ENCODE measurements at places on chromosomes 11 and 22.

GRCh38 chr22:40007853-40008710 is 13.3 kb downstream of the FAM83F start:
- no peak for DNase-seq

- no peak for DNase-seq
These were observed 3.4 kb downstream of the OLFML1 start for GRCh38 chr11:7488681-7489080.

GRCh38 chr11:27440090-27440489 is 32.5 kb downstream of the LGR4 start:
- DNase-seq = no peak

DNA sequence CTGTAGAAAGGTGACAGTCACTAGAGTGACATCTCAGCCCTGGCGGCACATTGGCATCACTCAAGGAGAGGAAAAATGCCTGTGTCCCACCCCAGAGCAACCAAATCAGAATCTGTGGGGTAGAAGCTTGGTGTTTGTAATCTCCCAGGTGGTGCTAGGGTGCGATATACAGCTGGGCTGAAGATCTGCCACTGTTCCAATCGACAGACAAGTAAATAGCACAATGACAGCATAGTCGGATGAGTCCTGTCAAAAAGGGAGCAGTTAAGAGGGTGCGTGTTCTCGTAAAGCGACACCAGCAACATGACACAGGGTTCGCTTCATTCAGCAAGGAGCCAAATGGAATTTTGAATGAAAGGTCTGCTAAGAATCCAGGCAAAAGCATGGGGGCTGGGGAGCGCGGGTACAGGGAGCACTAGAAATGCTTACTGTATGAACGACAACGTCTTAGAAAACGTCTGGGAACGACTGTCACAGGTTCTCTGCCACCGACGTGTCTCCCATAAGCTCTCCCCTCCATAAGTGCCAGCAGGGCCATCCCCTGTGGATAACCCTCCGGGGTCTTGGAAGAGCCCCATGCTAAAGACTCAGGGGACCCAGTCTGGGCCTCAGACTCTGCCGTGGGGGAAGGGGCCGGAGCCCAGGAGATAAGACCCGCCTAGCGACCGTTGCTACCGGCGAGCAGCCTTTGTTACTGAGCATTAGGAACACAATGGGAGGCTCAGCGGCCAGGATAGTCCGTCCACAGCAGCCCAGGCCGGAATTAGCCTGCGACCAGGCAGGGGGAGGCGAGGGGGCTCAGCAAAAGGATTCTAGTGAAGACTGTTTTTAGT is 20.8 kb downstream of the ADA2 start:
- DNase-seq = no peak

DNA sequence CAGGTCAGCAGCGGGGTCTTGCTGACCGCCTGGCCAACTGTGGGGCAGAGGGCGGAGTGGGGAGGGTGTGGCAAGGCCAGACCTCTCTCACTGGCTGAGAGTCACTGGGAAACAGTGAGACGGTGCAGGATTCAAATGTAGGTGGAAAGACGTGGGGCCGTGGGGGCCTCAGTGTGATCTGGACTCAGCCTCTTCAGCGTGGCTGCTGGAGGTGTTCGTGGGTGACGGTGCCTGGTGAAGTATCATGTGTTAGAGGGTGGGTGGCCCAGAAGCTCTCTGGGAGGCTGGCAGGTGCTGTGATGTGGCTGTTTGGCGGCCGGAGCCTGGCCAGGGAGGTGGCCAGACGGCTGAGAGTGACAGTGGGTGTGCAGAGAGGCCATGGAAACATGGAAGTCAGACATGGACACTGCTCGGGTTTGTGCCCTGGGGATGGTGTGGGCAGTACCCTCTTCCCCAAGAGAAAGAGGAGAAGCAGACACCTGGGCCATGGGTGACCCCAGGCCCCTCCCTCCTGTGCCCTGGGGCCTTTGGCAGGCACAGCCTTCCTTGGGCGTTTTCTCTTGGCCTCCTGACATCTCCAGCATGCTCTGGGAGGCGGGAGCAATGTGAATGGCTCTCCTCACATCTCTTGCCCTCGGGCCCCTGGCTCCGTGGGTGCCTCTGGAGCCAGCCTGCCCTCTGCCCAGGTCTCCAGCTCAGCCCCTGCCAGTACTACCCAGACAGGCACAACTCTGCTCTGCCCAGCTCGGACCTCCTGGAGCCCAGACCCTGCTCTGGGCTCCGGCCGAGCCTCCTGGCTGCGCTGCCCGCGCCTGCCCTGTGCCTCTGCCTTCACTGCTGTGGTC is 10.1 kb upstream of the ACR start:
- DNase-seq = no peak

DNA sequence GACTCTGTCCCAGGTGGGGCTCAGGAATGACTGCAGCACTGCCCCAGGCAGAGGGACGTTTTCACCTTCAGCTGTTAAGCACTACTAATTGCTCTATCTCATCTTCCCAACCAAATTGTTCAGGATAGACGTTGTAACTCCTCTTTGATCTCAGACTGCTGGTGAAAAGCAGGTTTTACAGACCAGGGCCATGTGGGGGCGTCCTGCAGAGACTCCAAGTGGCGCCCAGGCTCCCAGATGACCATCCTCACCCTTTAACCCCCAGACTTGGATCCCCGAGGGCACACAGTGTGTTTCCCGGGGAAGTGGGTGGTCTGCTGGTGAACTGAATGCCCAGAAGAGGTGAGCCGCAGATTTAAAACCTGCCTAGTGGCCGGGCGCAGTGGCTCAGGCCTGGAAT is 23.9 kb downstream of the FADD start:
- DNase-seq = no peak

GRCh38 chr22:44254811-44255210 is 57.9 kb downstream of the SHISAL1 start:
- no peak for DNase-seq

DNA sequence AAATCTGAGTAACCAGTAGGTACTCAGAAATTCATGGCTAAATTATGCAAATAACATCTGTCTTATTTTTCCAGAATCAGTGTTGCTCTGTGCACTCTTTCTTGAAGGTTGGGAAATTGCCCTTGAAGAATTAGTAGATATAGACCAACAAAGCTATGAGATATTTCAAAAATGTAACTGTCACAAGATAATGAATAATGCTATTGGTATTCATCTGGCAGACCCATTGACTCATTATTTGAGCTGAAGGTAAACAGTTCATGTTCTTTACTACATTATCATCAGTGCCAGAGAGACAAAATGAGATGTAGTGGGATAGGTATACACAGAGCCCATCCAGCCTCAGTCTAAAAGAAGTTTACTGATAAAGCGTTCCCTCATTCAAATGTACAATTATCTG is 274.7 kb downstream of the CASP12 start:
- peak; percentile 27 for DNase-seq

GRCh38 chr11:123419731-123420452 is 10.2 kb upstream of the GRAMD1B start:
- no peak for DNase-seq

- peak; percentile 60 for DNase-seq
These were observed 15.1 kb downstream of the OR51E1 start for GRCh38 chr11:4658629-4659445.

GRCh38 chr11:94928117-94928990 is 45.0 kb downstream of the CWC15 start:
- DNase-seq = no peak

GRCh38 chr22:24265734-24266133 is 4.9 kb upstream of the SPECC1L start:
- no peak for DNase-seq

DNA sequence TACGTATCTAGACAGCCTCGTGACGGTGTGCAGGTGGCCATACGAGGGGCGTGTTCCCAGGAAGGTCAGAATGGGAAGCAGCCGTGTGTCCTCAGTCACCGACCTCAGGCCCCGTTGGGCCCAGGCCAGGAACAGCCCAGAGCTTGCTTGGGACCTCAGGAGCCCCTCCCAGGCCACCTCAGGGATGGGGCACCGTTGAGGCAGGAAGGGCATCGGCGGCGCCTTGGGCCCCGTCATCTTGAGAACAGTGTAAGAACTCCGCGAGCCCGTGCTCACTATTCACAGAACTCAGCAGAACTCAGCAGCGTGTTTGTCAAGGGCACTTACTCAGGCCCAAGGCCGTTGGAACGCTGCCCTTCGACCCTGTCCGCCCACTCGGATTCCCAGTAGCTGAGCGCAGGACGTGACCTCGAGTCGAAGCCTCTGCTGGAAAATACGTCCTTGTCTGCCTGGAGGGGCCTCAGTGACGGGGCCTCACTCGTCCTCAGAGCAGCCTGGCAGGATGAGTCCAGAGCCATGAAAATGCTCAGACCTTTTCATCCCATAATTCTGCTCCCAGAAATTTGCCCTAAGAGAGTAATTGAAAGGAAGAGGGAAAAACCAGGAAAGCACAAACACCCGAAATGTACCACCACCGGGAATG is 1134.8 kb downstream of the BRD1 start:
- no peak for DNase-seq

- peak; percentile 54 for DNase-seq
These were observed 48.3 kb downstream of the RPUSD4 start for GRCh38 chr11:126163074-126163700.

DNA sequence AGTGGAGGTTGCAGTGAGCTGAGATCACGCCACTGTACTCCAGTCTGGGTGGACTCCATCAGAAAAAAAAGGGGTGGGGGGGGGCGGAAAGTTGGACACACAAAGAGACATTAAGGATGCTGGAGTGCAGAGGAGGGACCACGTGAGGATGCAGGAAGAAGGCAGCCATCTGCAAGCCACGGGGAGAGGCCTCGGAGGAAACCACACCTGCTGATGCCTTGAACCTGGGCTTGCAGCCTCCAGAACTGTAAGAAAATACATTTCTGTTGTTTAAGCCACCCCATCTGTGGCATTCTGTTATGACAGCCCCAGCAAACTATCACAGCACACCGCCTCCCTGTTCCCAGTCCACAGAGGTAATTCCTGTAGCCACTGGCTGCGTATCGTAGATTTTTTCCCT is 9.2 kb upstream of the STIP1 start:
- no peak for DNase-seq

- DNase-seq = no peak
These were observed 50.6 kb upstream of the PPARA start for GRCh38 chr22:46099740-46100139.

DNA sequence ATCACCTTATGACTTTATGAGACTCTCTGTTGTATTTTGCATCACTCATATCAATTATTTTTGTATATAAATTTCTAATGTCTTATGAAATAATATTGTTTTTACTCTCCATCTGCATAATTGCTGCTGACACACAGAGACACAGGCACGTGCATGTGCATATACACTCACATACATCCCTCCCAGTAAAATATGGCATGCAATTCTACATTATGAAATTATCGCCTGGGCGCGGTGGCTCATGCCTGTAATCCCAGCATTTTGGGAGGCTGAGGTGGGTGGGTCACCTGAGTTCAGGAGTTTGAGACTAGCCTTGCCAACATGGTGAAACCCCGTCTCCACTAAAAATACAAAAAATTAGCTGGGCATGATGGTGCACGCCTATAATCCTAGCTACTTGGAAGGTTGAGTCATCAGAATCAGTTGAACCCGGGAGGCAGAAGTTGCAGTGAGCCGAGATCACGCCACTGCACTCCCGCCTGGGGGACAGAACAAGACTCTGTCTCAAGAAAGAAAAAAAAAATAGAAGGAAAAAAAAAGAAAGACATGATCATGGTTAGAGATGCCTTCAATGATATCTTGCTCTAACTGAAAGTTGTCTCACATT is 96.7 kb upstream of the LUZP2 start:
- DNase-seq = no peak

DNA sequence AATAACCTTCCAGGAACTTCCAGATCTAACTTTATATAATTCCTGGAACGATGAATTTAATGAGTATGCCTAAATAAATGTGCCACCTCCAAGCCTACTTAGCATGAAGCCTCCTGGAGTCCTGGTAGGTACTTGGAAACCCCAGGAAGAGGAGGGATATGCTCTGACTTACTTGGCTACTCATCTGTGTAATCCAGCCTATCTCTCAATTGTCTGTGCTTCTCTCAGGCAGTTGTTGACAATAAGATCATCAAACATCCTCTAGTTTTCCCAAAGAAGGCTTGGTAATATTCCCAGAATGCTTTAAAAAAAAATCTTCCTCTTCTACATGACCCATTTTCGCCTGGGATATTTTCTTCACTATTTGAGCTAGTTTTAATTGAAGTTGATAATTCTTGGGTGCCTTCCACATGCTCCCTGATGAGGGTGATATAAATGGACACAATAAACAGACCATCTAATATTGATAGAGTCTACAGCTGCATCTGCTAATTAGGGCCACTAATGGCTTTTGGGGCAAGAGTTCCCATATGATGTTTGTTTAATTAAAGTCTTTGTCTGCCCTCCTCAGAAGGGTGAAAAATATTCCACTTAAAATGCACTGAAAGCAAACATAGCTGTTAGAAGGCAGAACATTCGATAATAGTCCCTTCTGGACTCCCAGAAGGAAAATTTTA is 75.5 kb upstream of the RAB38 start:
- no peak for DNase-seq

DNA sequence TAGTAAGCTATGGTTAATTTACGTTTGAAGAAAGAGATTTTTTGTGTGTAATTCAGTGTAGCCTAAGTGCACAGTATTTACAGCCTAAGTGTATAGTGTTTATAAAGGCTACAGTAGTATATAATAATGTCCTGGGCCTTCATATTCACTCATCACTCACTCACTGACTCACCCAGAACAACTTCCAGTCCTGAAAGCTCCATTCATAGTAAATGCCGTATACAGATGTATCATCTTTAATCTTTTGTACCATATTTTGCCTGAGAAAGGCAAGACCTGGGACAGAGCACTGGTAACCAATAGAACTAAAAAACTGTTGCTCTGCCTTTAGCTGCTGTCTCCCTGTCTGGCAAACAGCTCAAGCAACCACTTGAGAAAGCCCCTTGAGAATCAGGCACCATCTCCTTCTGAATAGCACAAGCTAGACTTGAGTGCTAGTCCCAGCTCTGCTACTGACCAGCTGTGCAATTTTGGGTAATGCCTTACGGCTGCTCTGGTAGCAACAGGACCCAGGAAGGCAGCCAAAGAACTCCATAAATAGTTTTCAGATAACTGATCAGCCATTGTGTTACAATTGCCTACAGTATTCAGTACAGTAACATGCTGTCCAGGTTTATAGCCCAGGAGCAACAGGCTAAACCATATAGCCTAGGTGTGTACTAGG is 131.3 kb downstream of the KCNC1 start:
- no peak for DNase-seq

GRCh38 chr22:21837248-21837979 is 30.0 kb downstream of the MAPK1 start:
- DNase-seq = peak; percentile 76

DNA sequence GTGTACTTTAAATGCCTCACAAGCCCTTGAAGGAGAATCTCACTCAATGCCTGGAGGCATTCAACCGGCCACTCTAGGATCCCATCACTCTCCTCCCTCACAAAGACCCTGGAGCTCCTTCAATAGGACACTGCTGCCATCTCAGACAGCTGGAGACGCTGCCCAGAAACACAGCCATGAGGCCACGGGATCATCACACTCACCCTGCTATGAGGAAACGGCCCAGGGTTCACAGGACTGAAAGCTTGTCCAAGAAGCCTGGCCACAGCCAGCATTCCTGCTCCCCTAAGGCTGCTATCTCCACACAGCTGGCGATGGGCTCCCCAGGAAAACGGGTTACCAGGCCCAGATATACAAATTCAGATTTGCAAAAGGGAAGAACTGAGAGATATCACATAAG is 13.2 kb downstream of the CARS1 start:
- no peak for DNase-seq

Measured in brain microvascular endothelial cell (primary cell).